ENCODE measurements at places on chromosomes 3 and 15.

- DNase-seq = no peak
Measured at GRCh38 chr3:172716476-172716875, 5.6 kb upstream of the NCEH1 start.

DNA sequence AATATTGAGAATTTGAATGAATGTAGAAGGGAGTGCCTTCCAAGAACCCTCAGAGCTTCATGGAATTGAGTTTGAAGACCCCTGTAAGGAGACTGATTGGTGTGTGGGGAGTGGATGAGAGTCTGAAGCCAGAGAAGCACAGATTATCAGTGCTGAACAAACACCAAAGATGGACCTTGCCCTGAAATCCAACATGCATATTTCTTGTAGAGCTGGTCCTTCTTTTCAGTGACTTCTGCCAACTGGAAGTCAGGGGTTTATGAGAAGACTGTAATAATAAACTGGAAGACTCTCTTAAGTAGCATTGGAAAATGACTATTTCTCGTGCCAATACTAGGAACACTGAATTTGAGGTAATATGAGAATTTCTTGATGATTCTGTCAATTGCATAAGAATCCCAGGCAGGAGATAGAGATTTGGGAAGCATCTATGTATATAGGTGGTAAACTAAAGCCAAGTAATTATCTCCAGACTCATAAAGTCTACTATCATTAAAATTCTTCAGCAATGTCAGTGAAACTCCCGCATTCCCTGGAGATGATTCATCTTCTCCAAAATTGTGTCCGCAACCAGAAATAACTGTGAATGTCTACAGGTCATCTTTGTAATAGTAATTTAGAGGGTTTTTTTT is 213.8 kb downstream of the IL5RA start:
- no peak for DNase-seq

- DNase-seq = no peak
Measured at GRCh38 chr3:23686519-23686918, 119.2 kb upstream of the UBE2E1 start.

GRCh38 chr3:42763021-42763420 is 10.0 kb downstream of the CCDC13 start:
- peak; percentile 57 for DNase-seq

- no peak for DNase-seq
Measured at GRCh38 chr15:43893956-43894355, 67.2 kb downstream of the WDR76 start.

DNA sequence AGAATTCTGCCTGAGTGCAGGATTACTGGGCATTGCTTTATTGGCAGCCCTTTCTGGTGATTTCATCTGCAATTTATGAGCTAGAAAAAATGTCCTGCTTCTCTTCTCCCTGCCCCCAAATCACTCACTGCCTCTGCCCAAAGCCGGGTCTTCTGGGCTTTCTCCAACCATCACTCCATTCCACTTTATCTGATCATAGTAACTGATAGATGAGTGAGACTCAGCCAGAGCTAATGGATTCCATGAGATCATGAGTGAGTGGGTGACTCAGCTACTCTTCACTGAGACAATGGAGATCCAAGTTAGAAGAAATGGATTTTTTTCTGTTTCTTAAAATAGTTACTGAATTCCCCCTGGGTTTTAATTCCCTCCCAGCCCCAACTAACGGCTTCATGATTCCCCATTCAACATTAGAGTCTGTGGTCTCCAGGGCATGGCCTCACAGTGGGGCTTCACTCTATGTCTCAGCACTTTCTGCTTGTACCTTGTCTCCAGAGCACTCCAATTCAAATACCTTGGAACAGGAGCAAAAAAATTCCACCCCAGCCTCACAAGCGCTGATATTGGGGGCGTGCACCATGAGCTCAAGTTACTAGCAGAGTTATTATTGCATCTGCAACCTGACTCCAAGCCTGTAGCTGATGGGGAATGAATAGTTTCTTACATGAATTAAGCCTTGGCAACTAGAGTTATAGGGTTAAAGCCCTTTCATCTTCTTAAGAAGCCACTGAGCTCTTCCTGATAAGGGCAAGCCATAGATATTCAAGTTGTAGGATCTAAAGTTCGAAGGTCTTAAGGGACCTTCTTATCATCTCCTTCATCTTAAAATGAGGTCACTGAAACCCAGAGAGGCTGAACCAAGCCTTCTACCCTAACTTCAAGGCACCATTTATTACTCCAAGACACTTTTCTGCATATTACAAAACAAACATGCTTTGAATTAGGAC is 85.9 kb downstream of the AGBL1 start:
- DNase-seq = no peak

GRCh38 chr15:23069496-23070166 is 30.3 kb upstream of the TUBGCP5 start:
- DNase-seq = no peak

DNA sequence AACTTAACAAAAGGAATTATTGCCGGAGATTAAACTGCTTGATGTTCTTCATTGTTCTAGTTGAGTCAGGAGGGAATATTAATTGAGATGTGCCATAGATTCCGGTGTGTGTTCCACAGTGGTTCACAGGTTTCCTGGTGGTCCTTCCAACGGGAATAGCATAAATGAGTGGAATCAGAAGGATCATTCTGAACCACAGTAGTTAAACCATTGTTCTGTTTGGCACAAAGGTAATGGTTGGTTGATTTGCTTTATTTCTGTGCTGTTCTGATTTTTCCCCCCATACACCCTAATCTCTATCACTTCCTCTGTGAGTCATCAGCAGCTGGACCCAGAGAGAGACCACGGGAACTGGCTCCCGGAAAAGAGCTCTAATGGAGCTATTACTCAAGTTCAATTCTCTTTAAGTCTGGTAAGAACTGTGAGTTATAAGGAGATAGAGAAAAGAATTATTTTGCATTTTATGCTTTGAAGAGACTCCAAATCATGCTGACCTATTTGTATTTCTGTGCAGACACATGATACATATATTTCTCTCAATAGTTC is 627.2 kb downstream of the ZIC1 start:
- DNase-seq = no peak

DNA sequence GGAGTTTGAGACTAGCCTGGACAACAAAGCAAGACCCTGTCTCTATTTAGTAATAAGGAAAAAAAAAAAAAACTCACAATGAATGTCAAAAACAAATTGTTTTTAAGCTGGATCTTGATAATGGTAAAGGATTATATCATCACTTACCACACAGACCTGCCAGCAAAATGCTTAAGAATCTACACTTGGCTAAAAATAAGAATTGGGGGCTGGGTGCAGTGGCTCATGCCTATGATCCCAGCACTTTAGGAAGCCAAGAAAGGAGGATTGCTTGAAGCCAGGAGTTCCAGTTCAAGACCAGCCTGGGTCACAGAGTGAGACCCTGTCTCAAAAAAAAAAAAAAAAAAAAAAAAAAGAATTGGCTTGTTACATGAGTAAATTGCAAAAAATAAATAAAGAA is 31.0 kb downstream of the ACAP2 start:
- DNase-seq = no peak

DNA sequence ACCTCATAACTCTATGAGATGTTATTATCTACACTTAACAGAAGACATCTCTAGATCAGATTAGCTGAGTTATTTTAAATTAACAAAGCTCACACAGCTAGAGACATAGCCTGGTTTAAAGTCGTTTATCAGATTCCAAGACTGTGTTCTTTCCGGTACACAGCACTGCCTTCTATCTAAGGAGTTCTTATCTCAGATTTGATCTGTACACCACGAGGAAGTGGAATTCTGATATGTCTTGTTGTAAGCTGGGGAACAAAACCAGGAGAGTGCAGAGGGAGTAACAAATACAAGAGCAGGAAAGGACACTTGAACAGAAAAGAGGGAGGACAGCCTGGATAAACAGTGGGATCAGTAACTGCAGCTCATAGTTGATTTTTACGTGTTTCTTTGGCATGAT is 61.7 kb upstream of the KCNMB2 start:
- no peak for DNase-seq

DNA sequence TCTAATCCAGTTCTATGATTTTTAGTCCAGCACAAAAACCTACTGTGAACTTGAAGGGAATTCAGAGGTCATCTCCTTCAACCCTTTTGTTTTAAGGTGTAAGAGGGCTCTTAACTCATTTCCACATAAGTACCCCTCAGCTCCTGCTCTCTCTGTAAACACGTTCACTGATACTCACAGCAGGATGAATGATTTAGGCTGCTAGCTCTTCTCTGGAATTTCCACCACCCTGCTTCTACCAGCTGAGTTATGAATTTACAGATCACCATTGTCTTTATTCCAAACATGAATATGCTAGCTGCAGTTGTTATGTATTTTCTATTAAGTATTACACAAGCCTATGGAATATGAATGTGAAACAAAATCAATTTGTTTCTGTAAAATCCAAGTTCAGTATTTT is 101.3 kb upstream of the NANOGP8 start:
- no peak for DNase-seq

GRCh38 chr3:184772667-184773272 is 39.2 kb upstream of the VPS8 start:
- no peak for DNase-seq

DNA sequence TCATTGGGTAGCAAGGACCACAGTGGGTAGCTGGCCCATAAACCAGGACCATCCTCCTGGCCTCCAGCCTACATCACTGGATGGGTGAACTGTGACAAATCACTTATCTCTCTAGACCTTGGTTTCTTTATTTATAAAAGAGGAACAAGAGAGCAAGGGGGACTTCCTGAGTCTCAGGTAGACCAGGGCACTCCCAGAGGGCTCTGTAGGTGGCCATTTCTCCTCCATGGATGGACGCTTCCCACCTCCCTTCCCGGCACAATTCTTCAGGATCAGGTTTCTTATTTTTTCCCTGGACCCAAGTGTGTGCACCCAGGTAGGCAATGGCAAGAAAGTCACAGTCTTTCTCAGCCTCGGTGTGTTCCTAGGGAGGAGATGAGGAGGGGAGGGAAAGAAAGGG is 41.4 kb upstream of the SPATA12 start:
- peak; percentile 86 for DNase-seq

GRCh38 chr3:149271669-149272068 is 50.0 kb upstream of the CP start:
- no peak for DNase-seq

DNA sequence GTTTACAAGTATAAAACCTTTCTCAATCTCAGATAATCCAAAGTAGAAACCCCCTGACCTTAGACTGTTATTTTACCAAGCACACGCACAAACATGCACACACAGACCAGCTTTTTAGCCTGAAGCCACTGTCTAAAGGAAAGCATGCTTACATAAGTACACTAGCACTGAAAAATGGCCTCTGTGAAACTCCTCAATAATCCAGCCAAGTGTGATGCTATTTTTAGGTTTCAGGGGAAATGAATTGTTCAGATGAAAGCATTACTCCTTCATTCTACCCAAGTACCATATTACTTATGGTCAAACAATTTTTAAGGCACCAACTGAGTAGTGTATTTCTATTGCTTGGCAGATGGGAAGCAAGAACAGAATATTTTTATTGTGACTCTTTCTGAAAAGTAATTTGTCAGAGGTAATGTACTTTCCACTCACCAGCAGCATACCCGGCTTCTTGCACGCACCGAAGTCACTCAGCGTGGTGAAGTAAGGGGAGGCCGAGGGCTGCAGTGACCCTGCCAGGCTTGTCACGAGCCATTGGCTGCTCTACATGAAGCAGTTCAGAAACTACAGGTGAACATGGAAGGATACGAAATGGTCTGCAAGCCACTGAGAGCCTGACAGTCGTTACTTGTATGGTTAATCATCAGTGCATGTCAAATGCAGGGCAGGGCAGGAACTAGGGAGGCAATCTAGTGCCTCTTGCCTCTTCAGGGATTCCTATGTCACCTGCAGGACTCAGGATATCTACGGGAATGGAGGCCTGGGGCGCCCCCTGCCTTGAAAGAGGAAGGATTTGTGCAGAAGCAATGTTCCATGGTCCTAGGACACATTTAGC is 106.7 kb downstream of the GABRB3 start:
- no peak for DNase-seq

DNA sequence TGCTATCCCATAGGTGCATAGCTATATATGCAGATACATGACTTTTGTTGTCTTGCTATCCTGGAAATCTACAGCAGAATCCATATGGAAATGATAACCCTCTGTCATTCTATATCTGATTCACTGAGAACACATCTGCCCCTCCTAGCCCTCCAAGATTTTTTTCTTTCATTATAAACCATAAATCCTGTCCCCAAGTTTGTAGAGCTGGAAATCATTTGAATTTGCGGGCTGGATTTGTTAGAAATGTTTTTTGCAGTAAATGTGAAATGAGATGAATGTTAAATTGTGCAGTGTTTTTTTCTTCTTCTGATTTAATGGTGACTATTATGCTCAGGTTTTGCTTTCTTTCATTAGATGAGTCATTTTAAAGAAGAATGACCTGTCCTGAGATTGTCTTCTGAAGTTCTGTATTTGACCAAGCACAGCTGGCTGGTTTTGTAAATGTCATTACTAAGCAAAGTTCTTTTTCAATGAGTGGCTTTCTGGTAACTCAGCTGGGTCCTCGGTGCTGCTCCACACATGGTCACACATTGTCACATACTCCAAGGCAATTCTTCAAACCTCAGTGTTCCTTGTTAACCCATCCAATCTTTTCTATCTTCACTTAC is 25.3 kb upstream of the ABHD17C start:
- DNase-seq = no peak

DNA sequence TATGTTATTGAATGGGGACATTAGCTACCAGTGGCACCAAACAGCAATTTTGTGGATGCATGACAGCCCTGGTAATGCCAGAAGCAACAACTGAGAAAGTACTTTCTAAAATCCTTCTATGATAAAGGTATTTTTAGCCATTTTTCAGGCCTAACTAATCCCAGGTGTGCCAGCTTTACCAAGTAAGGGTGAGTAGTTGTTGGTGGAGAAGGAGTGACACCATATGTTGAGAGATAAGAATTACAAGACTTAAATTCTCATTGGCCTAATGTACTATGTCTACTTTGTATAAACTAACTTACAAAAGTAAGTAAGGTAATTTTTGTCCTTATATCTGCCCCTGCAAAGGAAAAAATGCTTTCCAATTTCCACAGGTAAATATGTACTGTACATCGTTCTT is 4.1 kb upstream of the COX17 start:
- peak; percentile 73 for DNase-seq

DNA sequence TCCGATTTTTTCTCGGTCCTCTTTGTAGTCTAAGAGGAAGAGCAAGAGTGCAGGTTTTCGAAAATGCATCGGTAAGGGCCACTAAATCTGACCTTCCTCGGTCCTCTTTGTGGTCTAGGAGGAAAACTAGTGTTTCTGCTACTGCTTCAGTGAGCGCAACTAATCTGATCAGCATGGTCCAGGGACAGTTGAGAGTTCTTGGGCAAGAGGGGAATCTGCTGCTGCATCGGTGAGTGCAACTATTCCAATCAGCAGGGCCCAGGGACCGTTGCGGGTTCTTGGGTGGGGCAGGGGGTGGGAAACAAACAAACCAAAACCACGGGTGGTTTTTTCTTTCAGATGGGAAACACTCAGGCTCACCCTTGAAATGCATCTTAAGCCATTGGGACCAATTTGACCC is 10.5 kb upstream of the OSBPL11 start:
- no peak for DNase-seq

All from Karpas-422 (cell line).